ENCODE measurements at places on chromosomes 13 and 19.
A peak's percentile ranks its signal among the peaks of the same experiment; 100 is the strongest.

- DNase-seq = no peak
Measured at GRCh38 chr19:56829596-56829995, 10.9 kb downstream of the PEG3 start.

GRCh38 chr13:74641586-74641985 lies 507.4 kb upstream of the KLF12 start:
- no peak for DNase-seq

GRCh38 chr19:7288977-7289376 lies 5.2 kb downstream of the INSR start:
- no peak for DNase-seq

DNA sequence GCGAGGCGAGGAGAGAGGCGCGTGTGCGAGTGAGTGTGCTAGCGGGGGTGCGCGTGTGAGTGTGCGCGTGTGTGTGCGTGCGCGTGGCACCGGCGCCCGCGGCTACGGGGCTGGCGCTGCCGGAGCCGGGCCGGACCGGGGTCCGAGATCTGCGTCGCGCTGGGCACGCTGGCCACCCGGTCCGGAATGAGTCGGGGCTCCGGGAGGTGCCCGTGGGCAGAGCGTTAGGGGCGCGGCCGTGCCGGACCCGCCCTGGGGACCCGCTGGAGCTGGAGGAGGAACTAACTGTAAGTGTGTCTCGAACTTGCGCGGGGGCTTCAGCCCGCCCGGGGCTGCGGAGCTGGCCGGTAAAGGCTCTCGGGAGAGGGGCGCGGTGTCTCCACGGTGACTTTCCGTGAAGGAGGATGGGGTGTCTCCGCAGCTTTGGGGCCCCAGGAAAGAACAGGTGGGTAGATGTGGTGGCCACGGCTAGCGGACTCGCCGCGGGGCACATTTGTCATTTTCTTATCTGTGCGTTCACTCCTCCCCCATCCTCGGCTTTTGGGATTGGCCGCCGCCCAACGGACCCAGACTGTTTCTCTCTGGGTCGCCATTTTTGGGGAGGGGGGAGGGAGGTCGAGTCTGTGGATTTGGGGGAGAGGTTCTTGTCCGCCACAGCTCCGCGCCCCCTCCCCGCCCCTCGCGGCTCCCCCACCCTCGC lies 10.1 kb upstream of the SOX1 start:
- DNase-seq = no peak

DNA sequence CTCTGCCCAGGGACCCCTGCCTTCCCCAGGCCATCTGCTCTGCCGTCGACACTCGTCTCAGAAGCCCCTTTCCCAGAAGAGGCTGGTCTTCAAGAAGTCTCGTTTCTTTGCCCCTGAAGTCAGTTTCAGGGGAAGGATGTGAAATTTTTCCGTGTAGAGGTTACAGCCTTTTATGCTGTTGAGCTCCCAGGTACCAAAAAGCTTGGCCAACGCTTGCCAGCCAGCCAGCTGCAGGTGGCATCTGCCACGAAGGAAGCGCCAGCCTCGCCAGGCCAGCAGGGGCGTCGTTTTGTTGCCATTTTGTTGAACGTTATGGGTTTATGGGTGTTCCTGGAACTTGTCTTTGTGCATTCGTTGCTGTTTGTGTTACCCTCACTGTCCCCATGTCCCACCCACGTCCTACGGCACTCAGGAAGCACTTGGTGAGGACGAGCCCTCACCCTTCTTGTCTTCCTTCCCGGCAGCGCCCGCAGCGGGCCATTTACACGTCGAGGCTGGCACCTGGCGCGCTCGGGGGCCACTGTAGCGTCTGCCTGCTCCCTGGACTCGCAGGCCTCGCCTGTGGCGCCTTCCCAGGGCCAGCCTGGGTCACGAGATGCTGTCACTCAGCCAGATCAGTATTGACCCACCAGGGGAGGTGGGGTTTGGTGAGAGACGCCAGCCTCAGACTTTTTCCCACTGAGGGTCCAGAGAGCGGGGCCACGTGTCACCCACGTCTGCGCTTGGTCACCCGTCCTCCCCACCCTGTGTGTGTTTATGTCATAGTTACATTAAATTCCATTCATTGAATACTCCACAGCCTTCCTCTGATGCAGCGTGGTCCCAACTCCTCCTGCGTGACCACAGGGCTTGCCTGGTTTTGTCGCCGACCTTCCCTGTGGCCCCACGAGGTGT lies 37.1 kb downstream of the AP1M1 start:
- no peak for DNase-seq

DNA sequence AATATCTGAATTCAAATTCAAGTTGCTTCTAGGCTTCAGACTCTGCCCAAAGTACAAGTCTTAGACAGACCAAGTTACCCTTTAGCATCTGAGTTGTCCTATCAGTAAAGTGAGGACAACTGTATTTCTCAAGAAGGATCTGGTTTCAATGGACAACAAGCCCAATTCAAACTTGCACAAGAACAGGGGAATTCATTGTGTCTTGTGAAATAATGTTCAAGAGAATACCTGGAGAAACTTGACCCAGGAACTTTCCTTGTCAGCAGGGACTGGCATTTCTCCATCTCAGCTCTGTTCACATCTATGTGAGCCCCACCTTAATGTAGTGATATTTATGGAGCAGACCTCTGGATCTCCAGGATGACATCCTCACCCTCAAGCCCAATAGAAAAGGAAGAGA lies 894.9 kb upstream of the SLC10A2 start:
- DNase-seq = no peak

DNA sequence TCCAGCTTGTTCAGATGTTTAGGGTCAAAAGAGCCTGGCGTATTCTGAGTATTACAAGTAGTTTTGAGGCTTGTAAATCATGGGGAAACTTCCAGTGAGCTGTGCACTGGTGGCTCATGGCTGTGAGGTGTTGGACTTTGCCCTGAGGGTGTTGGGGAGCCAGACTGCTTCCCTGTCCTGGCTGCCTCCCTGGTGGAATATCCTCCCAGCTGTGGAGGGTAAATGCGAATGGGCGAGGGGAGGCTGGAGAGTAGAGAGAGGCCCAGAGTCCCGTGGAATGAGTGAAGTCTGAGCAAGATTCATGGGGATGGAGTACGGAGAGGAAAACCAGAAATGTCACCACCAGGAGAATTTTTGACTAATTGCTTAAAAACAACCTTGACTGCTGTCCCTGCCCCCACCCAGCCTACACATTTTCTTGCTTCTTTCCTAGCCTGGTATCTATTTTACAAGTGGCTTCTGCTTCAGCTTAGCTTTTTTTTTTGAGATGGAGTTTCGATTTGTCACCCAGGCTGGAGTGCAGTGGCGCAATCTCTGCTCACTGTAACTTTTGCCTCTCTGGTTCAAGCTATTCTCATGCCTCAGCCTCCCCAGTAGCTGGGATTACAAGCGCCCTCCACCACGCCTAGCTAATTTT lies 3.7 kb downstream of the SNRPA start:
- DNase-seq = peak; percentile 37

- DNase-seq = no peak
Measured at GRCh38 chr19:58406818-58407657, 1.4 kb upstream of the ZNF584 start.

Measured in stimulated activated CD4-positive, alpha-beta T cell treated with anti-CD3 and anti-CD28 coated beads, TNF-alpha, amount 100 ng/mL, for 1 hour (primary cell).